A673 (cell line): ENCODE measurements at places on chromosomes 1 and 21.

DNA sequence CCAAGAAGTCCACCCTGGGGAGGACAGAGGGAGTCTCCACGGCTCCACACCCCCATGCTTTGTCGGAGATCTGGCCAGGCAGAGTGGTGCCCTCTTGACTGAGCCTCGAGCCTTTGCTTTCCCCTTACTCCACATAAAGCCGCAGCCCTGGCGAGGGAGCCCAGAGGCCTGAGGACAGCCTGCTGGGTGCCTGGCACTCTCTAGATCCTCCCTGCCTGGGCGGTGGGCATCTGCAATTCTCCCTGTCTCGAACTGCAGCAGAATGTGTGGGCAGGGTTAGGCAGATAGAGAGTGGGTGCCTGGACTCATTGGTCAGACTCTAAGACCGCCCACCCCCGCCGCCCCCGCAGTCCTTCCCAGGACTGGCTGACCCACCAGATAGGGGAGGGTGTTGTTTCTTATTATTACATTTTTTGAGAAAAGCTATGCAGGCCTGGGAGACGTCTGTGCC, 13.9 kb downstream of the EPHX1 start:
- no peak for DNase-seq

- no peak for DNase-seq
Measured at GRCh38 chr1:209594440-209594839, 10.9 kb downstream of the CAMK1G start.

DNA sequence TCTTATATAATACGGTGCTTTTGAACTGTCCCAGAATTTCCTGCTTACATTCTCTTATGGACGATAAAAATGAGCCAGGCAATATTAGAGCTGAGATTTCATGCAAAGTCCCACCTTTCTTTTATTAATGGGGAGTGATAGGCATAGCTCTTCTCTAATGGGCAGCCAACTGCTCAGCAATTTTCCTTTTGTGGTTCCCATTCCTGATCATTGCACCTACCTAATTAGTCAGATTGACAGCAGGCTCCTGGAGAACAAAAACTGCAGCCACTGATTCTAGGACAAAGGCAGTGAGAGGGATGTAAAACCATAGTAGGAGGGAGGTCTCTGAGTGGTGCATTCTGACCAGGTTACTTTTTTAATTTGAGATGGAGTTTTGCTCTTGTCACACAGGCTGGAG, 110.4 kb downstream of the UCK2 start:
- DNase-seq = no peak

DNA sequence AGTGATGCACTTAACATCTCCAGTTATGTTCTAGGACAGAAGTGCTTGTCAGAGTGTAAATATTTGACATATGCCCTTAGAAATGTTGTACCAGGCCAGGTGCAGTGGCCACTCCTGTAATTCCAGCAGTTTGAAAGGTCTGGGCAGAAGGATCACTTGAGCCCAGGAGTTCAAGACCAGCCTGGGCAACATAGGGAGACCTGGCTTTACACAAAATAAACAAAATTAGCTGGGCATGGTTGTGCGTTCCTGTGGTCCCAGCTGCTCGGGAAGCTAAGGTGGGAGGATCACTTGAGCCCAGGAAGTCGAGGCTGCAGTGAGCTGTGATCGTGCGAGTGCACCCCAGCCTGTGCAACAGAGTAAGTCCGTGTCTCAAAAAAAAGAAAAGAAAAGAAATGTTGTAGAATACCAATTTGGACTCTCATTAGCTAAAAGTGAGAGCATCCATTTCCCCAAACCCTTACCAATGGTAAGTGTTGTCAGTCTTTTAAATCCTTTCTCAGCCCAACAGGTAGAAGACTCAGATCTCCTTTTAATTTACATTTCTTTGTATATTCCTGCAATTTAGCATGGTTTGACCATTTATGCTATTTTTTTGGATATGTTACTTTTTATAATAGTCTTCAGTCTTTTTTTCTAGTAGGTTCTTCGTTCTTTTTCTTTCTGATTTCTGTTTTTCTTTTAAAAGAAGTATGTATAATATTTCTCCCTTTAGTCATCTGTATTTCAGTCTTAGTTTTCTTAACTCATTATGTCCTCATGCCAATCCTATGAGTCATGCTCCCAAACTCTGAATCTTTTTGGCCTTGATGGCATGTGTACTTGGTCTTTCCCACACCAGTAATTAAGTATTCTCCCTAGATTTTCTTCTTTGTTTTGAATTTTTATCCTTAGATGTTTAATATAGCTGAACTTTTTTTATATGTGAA, 74.4 kb downstream of the CAMTA1 start:
- DNase-seq = peak; percentile 80

- peak; percentile 64 for DNase-seq
Measured at GRCh38 chr1:163056831-163057230, 12.3 kb upstream of the RGS4 start.

- no peak for DNase-seq
Measured at GRCh38 chr1:232322162-232322734, 307.7 kb downstream of the SIPA1L2 start.

GRCh38 chr1:232964601-232965000, 14.2 kb downstream of the NTPCR start:
- no peak for DNase-seq

DNA sequence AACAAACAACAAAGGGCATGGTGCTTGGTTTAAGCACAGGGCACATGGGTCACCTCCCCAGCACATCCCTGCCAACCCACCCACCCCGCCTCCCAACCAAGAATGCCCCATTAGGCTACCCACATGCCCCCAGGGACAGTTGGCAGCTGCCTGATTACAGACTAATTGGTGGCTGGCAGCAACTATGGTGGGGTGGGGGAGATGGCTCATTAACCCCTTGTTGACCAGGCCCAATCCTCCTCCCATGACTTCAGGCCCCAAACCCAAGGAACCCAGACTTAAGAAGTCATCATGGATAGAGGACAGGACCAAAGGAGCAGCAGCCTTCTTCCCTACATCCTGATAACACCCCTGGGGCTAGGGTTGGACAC, 1.3 kb downstream of the RIMS3 start:
- DNase-seq = no peak

GRCh38 chr1:246005067-246005466, 502.0 kb downstream of the SMYD3 start:
- peak; percentile 29 for DNase-seq

DNA sequence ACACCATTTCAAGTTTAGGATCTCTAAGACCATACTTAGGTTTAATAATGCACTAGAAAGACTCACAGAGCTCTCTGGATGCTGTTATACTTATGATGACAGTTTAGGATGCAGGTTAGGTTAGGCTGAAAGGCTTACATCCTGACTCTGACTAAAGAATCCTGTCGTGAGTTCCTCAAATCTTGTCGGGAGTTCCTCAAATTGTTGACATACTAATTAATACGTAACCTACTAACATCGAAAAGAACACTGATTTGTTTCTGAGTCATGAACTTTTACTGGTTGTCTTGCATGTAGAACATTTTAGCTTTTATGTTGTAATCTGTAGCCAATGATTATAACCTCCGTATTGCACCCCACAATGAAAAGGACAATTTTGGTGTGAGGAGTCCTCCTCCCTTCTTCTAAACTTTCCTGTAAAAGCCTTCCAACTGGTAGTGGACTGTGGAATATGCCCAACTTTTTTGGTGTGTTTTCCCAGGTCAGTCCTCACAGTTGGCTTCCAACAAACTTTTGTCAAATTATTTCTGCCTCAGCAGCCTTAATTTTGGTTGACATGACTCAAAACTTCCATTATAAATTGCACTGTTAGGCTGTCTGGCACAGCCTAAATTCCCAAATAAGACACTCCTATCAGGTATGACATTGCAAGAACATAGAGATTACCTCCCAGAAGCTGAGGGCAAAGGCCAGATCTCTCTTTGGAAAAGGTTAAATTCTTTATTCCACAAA, 107.9 kb upstream of the PALMD start:
- DNase-seq = no peak

DNA sequence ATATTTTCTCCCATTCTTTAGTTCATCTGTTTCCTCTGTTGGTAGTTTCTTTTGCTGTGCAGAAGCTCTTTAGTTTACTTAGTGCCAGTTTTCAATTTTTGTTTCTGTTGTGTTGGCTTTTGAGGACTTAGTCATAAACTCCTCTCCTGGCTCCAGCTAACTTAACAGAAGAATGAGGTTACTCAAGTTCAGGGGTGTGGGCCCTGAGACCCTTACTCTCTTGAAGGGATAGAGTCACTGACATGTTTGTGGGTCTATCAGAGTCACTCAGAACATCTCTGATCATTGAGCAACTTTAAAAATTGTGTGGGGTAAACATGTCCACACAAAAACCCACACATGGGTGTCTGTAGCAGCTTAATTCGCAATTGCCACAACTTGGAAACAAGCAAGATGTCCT, 14.2 kb downstream of the AGT start:
- DNase-seq = no peak

GRCh38 chr1:26697978-26698849, 2.4 kb downstream of the ARID1A start:
- DNase-seq = peak; percentile 88
